HS-5 (cell line): ENCODE measurements at places on chromosomes 3 and 15.

GRCh38 chr15:48176112-48176511 lies 2.0 kb downstream of the MYEF2 start:
- no peak for DNase-seq

DNA sequence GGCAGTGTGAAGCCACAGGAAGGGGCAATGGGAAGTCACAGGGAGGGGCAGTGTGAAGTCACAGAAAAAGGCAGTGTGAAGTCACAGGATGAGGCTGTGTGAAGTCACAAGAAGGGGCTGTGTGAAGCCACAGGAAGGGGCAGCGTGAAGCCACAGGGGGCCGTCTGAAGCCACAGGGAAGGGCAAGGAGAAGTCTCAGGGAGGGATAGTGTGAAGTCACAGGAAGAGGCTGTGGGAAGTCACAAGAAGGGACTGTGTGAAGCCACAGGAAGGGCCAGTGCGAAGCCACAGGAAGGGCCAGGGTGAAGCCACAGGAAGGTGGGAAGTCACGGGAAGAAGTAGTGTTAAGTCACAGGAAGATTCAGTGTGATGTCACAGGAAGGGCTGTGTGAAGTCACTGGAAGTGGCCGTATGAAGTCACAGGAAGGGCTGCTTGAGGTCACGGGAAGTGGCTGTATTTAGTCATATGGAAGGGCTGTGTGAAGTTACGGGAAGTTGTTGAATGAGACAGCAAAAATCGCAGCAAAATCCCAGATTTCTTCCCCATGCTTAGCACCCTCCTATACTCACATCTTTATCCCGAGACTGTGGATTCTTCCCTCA lies 38.6 kb downstream of the GASK1A start:
- no peak for DNase-seq

GRCh38 chr3:31392568-31392967 lies 140.2 kb upstream of the STT3B start:
- DNase-seq, result no peak

DNA sequence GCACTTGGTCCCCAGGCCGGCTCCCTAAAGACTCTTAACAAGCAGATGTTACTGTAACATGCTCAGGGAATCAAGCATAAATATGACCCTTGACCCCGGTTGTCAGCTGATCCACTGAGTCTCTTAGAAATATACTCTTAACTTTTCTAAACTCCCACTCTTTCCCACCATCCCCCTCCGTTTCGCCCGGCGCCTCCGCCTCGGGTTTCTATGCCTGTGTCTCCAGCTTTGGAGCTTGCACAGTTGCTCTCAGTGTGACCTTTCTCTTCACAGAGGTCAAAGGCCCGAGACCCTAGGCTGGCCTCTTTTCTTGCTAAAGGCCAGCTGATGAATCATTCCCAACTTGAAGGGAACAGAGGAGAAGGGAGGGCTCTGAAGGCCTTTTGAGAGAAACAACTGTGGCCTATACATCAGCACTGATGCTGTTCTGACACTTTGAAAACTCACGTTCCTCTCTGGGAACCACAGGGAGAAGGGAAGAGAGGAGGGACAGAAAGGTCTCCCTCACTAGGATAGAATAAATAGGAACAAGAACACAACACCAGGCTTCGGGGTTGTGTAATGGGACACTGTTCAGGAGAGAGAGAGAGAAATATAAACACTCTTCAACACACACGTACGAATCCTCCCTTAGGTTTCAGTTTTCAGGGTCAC lies 484.5 kb upstream of the NR2F2 start:
- no peak for DNase-seq

DNA sequence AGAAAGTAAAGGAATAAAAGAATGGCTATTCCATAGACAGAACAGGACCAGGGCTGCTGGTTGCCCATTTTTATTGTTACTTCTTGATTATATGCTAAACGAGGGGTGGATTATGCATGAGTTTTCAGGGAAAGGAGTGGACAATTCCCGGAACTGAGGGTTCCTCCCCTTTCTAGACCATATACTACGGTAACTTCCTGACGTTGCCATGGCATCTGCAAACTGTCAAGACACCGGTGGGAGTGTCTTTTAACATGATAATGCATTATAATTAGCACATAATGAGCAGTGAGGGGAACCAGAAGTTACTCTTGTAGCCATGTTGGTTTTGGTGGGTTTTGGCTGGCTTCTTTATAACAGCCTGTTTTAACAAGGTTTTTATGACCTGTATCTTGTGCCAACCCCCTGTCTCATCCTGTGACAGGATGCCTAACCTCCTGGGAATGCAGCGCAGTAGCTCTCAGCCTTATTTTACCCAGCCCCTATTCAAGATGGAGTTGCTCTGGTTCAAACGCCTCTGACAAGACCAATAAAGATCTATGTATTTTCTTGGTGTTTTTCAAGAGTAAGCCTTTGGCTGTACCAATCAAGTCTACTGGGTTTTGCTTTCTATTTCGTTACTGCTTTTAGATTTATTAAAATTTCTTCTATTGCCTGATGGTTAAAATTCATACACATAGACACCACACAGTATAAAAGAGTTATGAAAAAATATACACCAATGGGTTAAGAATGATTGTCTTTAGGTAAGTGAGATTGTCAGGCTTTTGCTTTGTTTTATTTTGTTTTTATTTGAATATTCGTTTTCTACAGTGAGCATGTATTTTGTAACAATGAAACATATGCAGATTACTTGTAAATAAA lies 37.4 kb upstream of the CTDSPL start:
- no peak for DNase-seq

- peak; percentile 33 for DNase-seq
Observed at GRCh38 chr3:64691051-64691450, 3.3 kb upstream of the ADAMTS9 start.

GRCh38 chr15:66704019-66704802 lies 2.2 kb downstream of the SMAD6 start:
- no peak for DNase-seq

DNA sequence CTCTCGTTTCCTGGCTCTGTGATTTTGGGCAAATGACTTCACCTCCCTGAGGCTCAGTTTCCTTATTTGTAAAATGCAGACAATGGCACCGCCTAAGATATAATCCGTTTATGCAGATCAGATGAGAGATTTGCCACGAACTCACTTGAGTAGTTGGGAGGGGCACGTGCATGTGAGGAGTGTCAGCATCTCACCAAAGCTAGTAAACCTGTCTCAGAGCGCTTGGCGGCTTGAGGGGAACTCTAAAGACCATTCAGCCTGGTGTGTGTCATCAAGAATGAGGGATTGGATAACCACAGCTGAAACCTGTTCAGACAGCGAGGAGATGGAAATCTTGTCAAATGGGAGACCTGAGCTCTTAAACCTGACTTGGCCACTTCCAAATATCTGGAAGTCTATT lies 48.7 kb downstream of the BDH1 start:
- DNase-seq, result no peak

DNA sequence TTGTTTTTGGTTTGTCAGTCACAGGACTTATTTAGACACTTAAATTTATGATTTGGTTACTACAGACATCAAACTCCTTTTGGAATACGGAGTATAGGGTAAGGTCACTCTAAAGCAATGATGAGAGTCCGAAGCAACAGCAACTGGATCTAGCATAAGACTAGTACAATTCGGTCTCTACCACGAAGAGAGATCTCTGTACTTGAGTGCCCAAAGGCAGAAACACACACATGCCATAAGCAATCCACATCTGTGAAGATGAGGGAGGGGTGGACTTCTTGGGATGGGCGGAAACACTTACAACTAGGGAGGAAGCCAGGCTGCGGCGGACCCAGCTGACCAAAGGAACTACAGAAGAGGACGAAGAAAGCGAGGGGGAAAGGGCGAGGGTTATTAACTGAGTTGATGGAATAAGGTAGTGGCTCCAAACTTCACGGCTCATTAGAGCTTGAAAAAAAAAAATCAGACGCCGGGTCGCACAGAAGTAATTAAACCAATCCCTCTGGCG lies 595 bp downstream of the DPH6 start:
- peak; percentile 36 for DNase-seq

DNA sequence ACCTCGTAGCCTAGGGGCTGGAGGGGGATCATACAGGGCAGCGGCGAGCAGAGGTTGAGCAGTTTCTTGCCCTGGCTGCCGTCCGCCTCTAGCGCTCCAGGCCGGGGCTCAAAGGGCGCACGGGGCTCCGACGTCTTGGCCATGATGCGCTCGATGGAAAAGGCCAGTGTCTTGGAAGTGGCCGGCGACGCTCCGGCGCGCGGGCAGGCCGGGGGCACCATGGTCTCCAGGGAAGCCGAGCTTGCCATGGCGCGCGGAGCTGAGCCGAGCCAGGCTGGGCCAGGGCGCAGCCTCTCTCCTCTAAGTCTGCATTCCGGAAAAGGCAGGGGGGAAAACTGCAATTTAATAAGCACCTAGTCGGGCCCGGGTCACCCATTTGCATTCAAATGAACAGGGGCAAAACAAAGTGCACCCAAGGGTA lies 719 bp downstream of the FEZF2 start:
- DNase-seq, result no peak

- DNase-seq, result no peak
Observed at GRCh38 chr15:58916962-58917361, 16.5 kb downstream of the SLTM start.

GRCh38 chr3:151218136-151218535 lies 15.1 kb upstream of the GPR171 start:
- DNase-seq, result no peak

GRCh38 chr3:66382142-66382541 lies 118.7 kb downstream of the LRIG1 start:
- DNase-seq, result no peak

DNA sequence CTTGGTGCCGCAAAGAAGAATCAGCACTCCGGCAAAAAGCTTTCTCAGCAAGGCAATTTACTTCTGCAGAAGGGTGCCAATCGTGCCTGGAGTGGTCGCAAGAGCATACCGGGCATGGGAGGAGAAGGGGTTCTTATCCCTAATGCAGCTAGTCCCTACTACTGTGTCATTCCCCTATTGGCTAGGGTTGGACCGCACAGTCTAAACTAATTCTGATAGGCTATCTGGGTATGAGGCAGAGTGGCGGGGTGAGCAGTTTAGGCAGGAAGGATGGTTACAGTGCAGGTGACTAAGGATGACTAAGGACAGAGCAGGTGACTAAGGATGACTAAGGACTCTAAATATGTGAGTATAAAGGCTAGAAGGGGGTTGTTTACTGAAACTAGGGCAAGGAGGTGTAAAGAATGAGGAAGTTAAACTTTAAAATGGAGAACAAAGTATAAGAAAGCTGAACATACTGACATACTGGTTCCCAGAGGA lies 52.9 kb downstream of the PGBD4 start:
- peak; percentile 34 for DNase-seq

GRCh38 chr3:106256249-106256957 lies 387.6 kb upstream of the CBLB start:
- DNase-seq, result no peak

DNA sequence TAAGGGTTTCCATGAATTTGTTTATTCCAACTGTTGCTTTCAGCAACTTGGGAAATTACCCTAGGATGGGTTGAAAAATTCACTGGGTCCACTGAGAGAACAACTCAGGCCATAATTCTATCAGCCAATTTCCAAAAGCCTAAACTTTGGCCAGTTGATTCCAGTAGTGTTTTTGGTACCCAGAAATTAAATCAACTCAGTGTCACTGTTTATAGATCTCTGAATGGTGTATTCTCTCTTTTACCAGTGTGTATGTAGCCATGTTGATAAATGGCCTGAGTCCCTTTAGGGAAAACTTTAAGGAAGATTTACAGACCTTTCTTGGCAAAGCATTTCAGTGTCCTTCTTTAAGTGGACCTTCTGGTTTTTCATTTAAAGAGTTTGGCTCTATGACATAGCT lies 636.4 kb downstream of the OTOL1 start:
- DNase-seq, result no peak

DNA sequence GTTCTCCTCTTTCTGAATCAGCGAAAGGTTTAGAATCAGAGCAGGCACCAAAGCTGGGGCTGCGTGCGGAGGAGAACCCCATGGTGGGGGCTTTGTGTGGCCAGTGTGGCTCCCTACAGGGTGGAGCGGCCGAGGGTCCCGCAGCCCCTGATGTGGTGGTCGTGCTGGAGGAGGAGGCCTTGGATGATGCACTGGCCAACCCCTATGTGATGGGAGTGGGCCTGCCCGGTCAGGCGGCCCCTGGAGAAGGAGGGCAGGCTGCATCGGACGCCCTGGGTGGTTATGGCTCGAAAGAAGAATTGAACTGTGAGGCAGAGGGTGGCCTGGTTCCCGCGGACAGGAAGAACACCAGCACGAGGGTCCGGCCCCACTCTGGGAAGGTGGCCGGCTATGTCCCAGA lies 1.4 kb downstream of the FGD5 start:
- DNase-seq, result no peak

GRCh38 chr3:74033381-74033780 lies 408.6 kb upstream of the PDZRN3 start:
- DNase-seq, result no peak
